SK-N-SH (cell line): ENCODE measurements at places on chromosomes 3 and 15. TPM values are rescaled to one million over a fixed set of nuclear protein-coding genes. Genes with fewer than 3 reads are reported as not detected.

- no peak for DNase-seq
- H3K4me1 ChIP-seq, result no peaks in the 10 kb centered on the region
- no peak overlapping the region for H3K27ac ChIP-seq
- no peaks in the 10 kb centered on the region for H3K36me3 ChIP-seq
- H3K27me3 ChIP-seq, result no peaks in the 10 kb centered on the region
Observed at GRCh38 chr3:133834621-133835417, 29.2 kb downstream of the SRPRB start.

DNA sequence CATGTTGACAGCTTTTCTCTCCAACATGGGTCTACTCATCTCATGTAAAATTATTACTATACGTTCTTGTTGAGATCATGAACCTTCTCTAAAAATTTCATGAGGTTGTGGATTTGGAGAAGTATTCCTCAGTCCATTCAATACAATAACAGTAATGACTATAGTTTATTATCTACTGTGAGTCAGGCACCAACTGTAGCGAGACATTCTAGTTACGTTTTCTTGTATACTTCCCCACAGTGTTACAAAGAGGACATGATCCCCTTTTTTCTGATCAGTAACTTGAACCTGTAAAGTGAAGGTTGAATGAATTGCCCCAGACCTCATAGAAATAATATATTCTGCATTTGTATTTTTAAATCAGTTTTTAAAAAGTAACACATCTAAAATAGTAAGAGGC, 76.4 kb downstream of the AKAP13 start:
- DNase-seq, result no peak
- no peak overlapping the region for H3K27ac ChIP-seq
- H3K4me3 ChIP-seq, result no peak overlapping the region
- no peaks in the 10 kb centered on the region for H3K27me3 ChIP-seq

GRK7 gene
- polyA plus RNA-seq, result 0.03 TPM in 1 of 2 replicates, not detected in the other

WDR93 gene
- polyA plus RNA-seq, result 0.35 and 0.57 TPM in 2 replicates
